DMS53 (cell line): ENCODE measurements at places on chromosomes 13 and 19.

DNA sequence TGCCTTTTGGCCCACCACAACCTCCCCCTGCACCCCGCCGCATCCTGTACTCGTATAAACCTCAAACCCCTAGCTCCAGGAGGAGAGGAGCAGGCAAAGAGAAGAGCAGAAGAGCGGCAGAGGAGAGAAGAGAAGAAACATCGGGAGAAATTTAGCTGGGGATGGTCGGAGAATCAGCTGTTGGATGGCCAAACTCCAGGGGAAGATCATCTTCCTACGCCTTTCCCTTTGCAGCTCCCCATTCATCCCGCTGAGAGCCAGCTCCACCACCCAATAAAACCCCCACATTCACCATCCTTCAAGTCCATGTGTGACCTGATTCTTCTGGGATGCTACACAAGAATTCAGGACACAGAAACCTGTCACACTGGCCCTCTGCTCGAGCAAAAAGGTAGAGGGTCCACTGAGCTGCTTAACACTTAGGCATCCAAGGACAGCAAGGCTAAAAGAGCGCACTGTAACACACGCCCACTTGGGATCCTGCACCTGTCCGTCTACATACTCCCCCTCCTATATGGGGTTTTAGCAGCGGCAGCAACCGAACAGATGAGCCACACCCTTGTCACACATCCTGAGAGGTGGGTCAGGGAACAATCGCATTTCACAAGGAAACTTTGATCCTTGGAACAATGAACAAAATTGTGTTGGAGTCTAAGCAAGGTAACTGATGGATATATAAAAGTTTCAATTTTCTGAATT is 51.6 kb upstream of the MIR17HG start:
- no peak for DNase-seq

DNA sequence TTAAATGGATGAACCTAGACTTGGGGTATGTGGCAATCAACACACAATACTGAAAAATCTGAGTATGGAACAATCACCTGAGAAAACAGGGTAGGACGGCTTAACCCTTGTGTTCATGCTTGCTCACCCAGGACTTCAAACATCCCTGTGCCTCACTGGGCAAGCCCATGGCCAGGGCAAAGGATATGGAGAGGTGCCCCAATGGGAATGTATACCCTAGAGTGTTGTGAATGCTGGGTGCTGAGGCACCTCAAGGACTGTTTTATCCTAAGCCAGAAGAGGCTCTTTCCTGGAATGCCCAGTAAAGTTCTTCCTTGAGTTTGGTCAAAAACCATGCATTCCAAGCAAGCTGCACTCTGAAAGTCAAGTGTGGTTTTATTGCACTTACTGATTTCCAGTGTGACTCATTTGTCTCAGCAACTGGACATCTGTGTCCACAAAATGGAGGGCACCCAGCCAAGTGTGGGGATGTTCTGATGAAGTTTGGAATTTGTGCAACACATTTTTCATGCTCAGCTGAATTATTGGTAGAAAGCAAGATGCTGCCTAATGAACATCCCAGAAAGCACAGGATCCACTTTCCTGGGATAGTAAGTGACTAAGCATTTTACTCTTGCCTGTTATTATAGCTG is 531.3 kb downstream of the RFC3 start:
- peak; percentile 86 for DNase-seq

- no peak for DNase-seq
Observed at GRCh38 chr19:49921871-49922795, 6.9 kb upstream of the ATF5 start.

- DNase-seq: no peak
Observed at GRCh38 chr13:106958621-106959048, 390.7 kb upstream of the ARGLU1 start.

- DNase-seq: peak; percentile 63
Observed at GRCh38 chr13:40540328-40541044, 126.0 kb downstream of the FOXO1 start.

DNA sequence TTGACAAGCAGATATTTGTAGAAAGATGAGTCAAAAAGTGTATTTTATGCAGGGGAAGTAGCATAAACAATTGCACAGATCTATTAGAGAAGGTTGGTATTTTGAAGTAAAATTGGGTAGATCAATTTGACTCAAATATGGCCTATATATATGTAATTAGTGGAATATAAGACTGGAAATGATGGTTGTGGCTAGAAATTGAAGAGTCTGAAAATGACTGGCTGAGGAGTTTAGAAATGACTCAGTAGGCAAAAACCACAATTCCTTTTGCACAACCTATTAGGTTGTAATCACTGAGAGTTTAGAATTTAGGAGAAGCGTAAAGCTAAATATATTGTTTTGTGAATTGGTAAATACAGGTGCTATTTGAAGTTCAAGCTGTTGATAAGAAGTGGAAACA is 622.6 kb upstream of the PCDH20 start:
- no peak for DNase-seq

GRCh38 chr19:18192673-18193387 is at the start of gene MPV17L2:
Gene MPV17L2, plus strand, starts transcription at chr19:18193218. Its CDS starts 64 bp downstream, at chr19:18193282.
- peak; percentile 99 for DNase-seq

DNA sequence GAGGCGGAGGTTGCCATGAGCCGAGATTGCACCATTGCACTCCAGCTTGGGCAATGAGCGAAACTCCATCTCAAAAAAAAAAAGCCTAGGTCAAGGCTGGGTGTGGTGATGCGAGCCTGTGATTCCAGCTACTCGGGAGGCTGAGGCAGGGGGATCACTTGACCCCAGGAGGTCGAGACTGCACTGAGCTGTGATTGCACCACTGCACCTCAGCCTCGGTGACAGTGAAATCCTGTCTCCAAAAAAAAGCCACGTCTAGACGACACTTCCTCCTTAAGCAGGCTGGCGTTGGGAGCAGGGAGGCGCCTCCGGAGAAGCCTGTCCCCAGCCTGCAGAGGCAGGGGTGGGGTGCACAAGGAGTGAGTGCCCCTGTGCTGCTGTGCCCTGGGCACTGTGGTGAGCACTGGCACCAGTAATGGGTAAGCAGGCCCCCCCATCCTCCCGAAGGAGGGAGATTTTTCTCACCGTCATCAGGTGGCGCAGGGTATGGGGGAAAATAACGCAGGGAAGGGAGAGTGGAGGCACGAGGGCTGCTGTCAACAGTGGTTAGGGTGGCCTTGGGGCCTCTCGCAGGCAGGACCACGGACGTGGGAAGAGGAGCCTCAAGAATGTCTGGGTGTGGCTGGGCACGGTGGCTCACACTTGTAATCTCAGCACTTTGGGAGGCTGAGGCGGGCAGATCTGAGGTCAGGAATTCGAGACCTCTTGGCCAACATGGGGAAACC is 706 bp downstream of the P2RY11 start:
- DNase-seq: peak; percentile 23
